Small intestine (tissue), 16 donors: ENCODE measurements at places on chromosomes 5 and 9. TPM values are rescaled to one million over a fixed set of nuclear protein-coding genes. Genes with fewer than 3 reads are reported as not detected.
A peak's percentile ranks its signal among the peaks of the same experiment; 100 is the strongest.

The KIF12 gene
- polyA plus RNA-seq: 149 TPM

DNA sequence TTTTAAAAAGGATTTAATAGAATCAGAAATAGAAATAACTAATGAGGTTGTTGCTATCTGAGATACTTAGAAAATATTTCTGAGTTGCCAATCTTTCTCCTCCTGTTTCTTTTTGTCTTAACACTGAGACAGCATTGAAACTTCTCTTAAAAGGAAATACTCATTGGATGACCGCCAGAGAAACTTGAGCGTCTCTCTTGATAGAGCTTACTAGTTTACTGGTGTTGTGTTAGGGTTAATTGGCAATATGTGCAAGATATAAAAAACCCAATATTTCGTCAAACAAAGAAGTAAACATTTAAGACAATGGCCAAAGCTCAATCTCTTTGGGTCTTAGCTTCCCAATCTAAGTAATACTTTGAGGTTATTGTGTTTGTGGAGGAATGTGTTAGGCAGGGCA is 176.4 kb upstream of the CHD1 start:
- H3K27ac ChIP-seq: no peak overlapping the region
- H3K4me1 ChIP-seq: no peaks in the 10 kb centered on the region
- no peak for DNase-seq
- no peak overlapping the region for H3K4me3 ChIP-seq
- no peaks in the 10 kb centered on the region for H3K36me3 ChIP-seq

The OSTF1 gene
- polyA plus RNA-seq: 48.9 TPM

- H3K4me3 ChIP-seq: no peak overlapping the region
- H3K4me1 ChIP-seq: no peaks in the 10 kb centered on the region
- no peak for DNase-seq
- H3K27me3 ChIP-seq: peaks cover 3% of the 10 kb centered on the region
- H3K27ac ChIP-seq: no peak overlapping the region
Observed at GRCh38 chr5:76224898-76225297, 141.7 kb downstream of the SV2C start.

GRCh38 chr9:20990867-20991266 is 40.6 kb downstream of the HACD4 start:
- H3K4me1 ChIP-seq: no peaks in the 10 kb centered on the region
- H3K4me3 ChIP-seq: no peak overlapping the region
- no peaks in the 10 kb centered on the region for H3K27me3 ChIP-seq
- DNase-seq: no peak
- no peaks in the 10 kb centered on the region for H3K36me3 ChIP-seq

DNA sequence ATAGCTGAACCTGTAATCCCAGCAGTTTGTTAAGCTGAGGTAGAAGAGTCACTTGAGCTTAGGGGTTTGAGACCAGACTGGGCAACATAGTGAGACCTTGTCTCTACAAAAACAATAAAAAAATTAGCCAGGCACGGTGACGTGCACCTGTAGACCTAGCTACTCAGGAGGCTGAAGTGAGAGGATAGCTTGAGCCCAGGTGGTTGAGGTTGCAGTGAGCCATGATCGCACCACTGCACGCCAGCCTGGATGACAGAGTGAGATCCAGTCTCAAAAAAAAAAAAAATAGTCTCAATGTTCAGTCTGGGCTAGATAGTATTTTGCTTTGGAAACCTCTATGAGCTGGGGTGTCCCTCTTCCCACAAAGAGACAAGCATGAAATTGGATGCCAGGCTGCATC is 51.9 kb upstream of the IQGAP2 start:
- H3K27me3 ChIP-seq: no peaks in the 10 kb centered on the region
- H3K4me1 ChIP-seq: no peaks in the 10 kb centered on the region
- DNase-seq: no peak
- H3K27ac ChIP-seq: no peak overlapping the region
- H3K4me3 ChIP-seq: no peak overlapping the region

- H3K27me3 ChIP-seq: no peaks in the 10 kb centered on the region
- no peak overlapping the region for H3K27ac ChIP-seq
- no peak for DNase-seq
Observed at GRCh38 chr9:15942831-15943424, 390.1 kb downstream of the CCDC171 start.

The CDH10 gene
- polyA plus RNA-seq: 0.78 TPM

DNA sequence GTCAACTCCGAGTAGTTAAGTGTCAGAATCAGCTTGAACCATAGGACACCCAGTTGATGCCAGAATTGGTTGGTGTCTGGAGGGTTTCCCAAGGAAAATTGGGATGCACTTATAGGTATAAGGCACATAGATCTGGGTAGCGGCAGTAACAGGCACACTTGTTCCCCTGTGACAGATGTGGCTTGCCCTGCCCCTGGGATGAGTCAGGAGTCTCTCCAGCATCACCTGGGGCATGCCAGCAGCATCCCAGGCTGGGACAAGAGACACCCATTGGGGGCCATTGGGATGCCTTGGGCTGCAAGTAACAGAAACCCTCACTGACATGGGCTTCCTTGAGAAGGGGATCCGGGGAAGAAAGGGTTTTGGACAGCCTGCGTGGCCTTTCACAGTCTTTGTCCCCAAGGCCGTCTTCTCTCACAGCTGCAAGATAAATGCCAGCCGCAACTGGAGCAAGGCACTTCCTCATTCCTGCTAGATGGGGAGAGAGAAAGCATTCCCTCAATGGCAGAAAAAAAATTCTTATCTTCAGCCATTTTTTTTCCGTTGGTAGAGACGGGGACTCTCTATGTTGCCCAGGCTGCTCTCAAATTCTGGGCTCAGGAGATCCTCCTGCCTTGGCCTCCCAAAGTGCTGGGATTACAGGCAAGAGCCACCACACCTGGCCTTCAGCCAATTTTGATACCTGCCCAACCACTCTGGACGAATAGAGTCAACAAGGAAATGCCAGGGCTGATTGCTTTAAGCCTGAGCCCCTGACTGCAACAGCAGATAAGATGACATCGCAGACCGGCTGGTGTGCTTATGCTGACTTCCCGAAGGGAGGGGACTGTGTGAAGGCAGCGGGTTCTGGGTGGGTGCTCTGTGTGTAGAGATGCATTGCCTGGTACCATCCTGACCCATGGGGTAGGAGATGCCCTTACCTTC is 13.3 kb upstream of the RNF130 start:
- peaks cover 10% of the 10 kb centered on the region for H3K4me1 ChIP-seq
- no peaks in the 10 kb centered on the region for H3K27me3 ChIP-seq
- H3K27ac ChIP-seq: no peak overlapping the region
- no peak overlapping the region for H3K4me3 ChIP-seq
- peak; percentile 76 for DNase-seq
